ENCODE measurements at places on chromosomes 2 and 18.

GRCh38 chr2:177348118-177348654, 44.4 kb upstream of the AGPS start:
- DNase-seq: no peak

DNA sequence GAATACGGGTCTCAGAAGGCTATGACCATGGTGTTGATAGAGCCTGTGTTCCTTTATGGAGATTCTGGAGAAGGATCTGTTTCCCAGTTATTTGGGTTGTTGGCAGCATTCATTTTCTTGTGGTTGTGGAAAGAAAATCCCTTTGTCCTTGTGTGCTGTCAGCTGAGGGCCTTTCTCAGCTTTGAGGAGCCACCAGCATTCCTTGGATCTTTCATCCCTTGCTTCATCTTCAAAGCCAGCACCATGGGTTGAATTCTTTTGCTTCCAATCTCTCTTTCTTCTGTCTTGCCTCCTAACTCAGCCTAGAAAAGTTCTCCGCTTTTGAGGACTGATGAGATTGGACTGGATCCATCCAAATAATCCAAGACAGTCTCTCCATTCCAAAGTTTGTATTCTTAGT, 103.2 kb upstream of the MMADHC start:
- no peak for DNase-seq

DNA sequence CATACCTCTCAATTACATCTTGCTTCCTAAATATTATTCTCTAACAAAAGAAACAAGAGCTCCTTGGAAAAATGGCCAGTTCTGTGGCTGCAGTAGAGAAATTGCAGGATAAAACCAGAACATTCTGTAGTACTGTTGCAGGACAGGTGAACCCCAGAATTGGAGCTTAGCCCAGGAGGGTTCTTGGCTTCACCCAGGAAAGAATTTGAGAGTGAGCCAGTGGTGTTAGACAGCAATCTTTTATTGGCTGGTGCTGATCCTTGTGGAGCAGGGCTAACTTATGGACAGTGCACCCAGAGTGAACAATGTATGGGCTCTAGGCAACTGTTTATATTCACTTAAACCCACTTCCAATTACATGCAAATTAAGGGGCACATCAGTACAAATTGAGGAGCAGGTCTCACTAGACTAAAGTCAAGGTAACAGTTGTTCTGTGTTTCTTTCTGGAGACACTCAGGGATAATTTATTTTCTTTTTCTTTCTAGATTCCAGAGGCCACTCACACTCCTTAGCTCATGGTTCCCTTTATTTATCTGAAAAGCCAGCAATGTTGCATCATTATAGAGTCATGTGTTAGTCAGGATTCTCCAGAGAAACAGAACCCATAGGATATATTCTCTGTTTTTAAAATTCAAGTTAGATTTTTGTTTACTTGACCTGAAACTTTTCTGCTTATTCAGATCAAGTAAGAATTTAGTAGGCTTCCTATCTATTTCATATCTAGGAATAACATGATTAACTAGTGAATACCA, 348.1 kb downstream of the CCDC85A start:
- no peak for DNase-seq

- DNase-seq: no peak
These were observed 254.4 kb downstream of the ZNF521 start for GRCh38 chr18:25097569-25098056.

- no peak for DNase-seq
These were observed 17.1 kb upstream of the CAVIN2 start for GRCh38 chr2:191863988-191864387.

DNA sequence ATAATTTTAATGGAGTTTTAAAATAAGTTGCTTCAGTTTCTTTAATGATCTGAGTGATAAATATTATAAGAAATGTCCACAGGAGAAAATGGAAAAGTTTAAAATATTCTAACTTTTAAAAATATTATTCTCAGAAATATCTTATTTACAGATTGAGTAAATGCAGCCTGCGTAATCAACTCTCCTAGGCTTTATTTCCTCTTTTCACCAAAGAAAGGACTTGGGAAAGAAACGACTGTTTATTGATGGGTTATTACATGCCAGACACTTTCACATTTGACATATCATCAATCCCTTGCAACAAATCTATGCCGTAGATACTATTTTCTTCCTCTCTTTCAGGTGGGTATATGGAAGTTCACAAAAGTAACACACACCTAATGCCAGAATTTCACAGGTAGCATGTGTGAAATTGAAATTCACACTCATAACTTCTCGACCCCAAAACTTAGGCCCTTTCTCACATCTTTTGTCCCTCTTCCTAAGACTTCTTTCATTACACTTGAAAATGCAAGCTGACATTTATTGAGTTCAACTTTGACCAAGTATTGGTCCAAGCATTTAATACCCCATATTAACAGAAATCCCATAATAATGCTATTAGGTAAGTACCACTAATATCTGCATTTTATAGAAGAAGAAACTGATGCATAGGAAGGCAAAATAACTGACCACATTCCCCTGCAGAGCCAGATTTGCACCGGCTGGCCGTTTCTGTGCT, 49.2 kb downstream of the MYOM1 start:
- no peak for DNase-seq

DNA sequence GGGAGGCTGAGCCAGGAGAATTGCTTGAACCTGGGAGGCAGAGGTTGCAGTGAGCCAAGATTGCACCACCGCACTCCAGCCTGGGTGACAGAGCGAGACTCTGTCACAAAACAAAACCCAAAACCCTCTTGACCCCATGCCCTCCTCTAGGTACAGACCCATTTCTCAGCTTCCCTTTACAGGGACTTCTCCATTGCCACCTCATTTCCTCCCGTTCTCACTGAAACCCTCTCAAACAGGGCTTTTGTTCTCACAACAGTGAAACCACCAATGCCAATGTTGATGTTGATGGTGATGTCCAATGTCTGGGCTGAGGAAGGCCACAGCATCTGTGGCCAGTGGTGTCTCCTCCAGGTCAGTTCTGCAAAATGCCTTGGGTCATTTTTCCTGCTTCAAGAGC, 69.0 kb upstream of the ZCCHC2 start:
- no peak for DNase-seq

DNA sequence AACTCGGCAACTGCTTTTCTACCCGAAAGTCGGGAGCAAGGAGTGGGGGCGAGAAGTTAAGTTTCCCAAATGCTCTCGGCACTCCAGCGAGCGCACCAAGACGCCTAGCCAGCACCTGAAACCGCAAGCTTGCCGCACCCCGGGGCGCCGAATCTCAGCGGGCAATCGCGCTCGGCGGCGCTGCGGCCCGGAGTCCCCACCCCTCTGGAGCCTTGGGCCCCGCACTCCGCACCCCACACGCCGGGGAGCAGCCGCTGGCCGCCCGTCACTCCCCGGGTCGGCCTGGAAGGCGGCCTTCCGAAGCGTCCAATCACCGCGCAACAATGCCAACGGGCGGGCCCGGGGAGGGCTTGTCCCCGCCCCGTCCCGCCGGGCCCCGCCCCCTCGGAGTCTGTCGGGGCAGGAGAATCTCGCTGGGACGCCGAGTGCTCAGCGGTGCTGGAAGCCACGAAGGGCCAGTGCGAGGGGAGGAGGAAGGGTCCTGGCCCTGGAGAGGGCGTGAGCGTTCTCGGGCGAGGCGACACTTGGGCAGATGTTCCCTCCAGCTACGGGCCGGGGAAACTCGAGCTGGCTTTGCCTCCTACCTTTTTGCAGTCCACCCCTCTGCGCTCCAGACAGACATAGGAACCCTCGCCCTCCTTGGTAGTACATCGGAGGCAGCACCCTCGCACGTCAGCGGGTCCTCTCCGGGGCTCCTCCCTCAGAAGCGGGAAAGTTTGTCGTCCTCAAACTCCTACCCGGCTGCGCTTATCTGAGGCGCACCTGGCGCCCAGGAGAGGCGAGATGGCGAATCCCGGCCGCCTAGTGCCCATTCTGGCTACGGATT, 1.1 kb upstream of the ZBTB7C start:
- no peak for DNase-seq

- DNase-seq: no peak
These were observed 344.4 kb downstream of the CYRIA start for GRCh38 chr2:16321256-16321655.

DNA sequence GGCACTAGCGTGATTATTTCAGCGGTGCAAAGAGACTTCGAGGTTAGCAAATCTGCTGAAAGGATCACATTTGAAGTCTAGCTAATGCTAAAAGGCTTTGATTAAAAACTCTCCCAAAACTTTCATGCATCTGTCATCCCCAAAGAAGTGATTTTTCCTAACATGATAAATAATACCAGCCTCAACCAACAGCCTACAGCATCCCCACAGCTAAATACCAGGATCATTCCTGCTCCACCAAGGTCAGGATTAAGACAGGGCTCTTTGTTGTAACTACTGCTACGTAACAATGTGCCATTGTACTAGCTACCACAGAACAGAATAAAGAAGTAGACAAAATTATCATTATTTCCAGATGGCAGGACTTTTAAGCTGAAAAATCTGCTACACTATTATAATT, 1.6 kb downstream of the OR6B3 start:
- no peak for DNase-seq

DNA sequence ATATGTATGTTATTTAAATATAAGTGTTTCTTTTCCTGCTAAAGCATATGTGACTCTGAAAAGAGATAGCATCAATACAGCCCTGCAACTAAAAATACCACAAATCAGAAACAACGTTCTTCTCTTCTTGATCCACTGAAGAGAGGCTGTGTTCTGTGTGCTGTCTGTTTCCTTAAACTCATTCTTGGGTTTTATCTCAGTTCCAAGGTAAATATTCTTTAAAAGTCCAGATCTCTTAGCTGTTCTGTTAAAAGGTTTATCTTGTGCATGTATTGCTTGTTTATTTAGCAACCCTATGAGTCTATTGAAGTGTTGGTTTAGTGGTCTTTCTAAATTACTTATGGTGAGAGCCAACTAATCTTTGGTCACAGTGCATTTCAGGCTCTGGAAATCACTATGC, 173.3 kb upstream of the NT5C1B start:
- DNase-seq: no peak

DNA sequence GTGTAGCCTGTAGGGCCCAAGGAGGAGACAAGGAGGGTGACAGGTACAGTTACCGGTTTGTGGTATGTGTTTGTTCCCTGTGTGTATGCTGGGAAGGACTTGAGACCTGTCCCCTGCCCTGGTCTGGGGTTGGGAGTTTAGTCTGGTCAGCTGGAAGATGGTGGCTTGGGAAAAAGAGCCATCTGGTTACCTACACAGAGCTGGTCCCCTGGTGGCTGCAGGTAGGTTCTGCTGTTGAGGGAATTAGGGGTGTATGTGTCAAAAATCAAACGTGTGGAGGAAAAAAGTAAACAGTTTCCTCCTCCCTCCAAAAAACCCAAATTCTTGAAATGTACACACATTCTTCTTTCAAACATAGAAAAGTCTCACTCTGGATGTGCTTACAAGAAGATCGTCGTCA, 24.3 kb downstream of the PTMA start:
- DNase-seq: no peak

- DNase-seq: no peak
These were observed 101.1 kb downstream of the B3GNT2 start for GRCh38 chr2:62296832-62297623.

GRCh38 chr2:181153886-181154285, 173.5 kb downstream of the UBE2E3 start:
- no peak for DNase-seq

DNA sequence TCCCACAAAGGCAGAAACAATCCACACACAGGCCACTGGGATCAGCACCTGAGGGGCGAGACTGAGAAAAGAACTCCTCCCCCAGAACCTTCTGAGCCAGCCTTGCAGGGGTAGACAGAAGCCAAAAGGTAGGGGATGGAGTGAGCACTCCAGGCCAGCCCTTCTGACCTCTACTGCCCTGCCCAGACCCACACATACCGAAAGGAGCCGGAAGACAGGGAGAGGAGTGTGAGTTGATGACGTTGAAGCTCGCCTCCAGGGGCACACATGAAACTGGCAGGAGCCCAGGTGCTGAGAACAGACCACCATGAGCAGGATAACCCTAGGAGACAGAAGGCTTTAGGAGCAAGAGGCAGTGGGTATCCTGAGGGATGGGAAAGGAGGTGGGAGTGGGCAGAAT, 1.8 kb downstream of the SLC23A3 start:
- DNase-seq: no peak

DNA sequence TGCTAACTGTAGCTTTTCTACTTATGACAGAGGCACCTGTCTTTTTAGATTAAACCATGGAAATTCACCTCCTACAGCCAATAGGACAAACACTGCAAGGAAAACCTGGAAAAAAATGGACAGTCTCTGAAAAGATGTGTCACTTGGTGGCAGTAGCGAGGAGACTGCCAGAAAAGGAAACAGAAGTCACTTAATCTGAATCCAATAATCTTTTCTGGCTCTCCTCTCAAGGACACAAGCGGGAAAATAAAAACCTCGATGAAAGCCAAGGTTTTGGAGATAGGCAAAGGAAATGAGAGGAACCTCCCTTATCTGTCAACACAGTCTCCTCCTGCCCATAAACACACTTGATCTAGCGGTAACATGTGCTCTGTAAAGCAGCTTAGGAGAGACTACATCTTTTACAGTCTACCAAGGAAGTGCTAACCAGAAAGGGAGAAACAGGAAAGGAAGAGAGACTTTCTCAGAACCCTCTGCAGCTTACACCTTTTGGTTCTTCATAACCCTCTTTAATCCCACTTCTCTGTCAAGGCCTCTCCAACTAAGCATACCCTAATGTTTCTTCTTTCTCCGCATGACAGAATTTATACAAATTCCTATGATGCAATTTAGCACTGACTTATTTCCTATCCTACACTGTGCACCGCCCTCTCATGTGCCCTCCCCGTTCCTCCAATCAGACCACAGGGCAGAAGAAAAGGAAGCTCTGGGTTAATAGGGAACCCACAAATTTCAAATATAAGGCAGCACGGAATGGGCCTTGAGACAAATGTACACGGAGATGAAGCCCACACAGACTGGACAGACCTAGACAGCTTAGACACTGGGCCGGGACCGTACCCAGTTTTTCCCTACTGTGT, 52.8 kb downstream of the CLASP1 start:
- DNase-seq: peak; percentile 43

DNA sequence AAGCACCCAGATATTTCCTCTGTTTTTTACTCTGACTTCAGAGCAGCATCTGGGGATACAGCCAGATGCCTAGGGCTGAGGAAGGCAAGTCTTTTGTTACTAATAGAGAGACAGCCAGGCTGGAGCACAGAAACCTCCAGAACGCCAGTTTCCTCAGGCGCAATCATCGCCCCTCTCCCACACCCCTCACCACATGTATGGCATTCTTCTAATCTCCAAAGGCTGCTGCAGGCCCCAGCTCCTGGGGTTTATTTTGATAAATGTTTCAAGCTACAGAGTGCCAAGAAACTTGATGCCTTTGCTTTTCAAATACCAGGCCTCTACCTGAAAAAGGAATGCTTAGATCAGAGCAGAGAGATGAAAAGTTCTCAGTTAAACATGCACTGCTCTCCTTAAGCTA, 283.6 kb downstream of the RBM43 start:
- no peak for DNase-seq
